Cerebellar nuclear complex (tissue), 1 donor: ENCODE measurements at places on chromosomes 5 and 9.

DNA sequence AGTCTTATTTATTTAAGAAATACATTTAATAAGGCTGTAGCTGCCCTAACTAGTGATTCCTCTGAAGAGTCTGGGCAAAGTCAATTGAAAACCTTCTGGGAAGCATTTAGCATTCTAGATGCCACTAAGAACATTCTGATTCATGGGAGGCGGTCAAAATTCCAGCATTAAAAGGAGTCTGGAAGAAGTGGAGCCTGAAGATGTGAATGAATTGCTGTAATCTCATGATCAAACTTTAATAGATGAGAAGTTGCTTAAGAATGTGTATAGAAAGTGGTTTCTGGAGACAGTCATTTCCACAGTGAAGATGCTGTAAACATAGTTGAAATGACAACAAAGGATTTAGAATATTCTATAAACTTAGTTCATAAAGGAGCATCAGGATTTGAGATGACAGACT, 61.4 kb downstream of the WDR41 start:
- no peak for DNase-seq

- no peak for DNase-seq
Measured at GRCh38 chr9:126116351-126117157, 210.1 kb upstream of the MVB12B start.

- no peak for DNase-seq
Measured at GRCh38 chr5:150136305-150137167, 19.1 kb downstream of the PDGFRB start.

DNA sequence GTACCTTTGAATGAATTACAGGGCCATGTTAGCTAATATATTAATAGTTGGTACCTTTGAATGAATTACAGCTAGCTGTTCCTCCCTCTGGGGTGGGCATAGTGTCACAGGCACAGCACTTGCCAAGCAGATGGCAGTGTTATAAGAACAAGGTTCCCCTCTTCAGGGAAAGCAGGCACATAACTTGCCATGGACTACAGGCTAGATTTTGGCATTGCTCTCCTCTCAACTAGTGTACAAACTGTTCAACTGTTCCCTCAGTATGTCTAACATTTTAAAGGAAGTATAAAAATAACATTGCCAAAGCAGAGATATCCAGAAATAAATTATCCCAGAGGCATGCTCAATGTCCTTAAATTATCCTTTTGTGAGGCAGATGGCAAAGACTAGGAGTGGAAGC, 33.7 kb downstream of the ABITRAM start:
- no peak for DNase-seq

GRCh38 chr5:60722416-60722815, 22.4 kb upstream of the DEPDC1B start:
- no peak for DNase-seq

DNA sequence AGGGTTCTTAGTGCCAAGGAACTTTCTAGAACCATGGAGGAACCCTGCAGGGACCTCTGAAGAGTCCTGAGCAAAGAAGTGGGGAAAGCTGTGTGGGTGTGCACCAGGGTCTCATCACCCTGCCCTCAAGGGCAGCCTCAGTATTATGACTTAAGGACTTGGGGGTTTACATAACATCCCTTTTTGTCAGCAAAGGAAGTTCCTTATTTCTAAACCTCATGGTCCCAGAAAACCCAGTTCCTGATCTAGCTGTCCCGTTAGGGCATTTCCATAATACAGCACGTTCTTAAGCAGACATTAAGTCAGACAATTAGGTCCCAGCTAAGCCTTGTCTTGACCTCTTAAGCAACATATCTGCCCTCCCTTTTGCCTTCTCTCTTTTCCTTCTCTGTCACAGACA, 57.3 kb downstream of the DAPK1 start:
- DNase-seq = no peak

DNA sequence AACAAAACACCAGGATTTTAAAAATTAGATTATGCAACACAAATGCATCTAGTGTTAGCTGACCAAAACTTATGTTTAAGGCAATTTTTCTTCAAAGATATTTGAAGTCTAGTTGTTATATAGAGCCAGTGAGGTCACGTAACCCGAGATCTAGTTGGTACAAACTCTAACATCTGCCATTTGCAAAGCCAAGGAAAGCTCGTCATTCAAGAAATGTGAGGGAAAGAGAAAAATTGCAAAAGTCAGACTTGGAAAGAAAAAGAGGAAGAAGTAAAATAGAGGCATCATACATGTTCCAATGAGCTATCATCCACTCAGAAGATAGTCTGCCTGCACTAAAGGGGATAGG, 293.4 kb upstream of the PUM3 start:
- no peak for DNase-seq

GRCh38 chr9:90107726-90108655, 503.2 kb downstream of the GADD45G start:
- no peak for DNase-seq

DNA sequence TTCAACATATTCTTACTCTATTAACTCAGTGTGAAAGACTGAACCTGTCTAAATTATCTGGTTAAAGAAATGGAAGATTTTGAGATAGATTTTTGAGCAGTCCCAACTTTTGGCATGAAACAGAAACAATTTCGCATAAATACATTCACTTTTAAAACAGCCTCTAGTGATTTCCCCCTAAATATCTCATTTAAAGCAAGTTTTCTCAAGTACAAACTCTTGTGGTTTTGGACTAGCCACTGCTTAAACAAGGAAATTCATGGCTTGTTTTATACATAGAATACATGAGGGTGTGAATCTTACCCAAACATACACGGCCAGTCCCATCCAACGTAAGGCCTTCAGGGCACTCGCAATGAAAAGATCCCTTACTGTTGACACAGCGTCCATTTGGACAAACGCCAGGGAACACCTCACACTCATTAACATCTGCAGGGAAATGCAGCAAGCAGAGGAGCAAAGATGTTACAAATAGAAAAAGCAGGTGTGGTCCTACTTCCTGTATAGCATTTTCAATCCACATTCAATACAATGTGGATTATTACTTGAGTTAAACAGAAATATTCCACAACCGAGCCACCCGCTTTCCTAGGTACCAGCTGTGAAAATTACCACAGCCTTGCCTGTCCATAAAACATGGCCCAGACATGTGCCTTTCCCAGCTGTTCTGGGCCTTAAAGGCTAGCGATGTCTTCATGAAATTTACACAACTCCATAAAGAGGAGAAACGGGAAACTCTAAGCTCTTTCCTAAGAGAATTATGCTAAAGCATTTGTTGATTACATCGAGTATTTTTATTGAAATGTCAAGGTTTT, 188.8 kb downstream of the FBN2 start:
- no peak for DNase-seq

DNA sequence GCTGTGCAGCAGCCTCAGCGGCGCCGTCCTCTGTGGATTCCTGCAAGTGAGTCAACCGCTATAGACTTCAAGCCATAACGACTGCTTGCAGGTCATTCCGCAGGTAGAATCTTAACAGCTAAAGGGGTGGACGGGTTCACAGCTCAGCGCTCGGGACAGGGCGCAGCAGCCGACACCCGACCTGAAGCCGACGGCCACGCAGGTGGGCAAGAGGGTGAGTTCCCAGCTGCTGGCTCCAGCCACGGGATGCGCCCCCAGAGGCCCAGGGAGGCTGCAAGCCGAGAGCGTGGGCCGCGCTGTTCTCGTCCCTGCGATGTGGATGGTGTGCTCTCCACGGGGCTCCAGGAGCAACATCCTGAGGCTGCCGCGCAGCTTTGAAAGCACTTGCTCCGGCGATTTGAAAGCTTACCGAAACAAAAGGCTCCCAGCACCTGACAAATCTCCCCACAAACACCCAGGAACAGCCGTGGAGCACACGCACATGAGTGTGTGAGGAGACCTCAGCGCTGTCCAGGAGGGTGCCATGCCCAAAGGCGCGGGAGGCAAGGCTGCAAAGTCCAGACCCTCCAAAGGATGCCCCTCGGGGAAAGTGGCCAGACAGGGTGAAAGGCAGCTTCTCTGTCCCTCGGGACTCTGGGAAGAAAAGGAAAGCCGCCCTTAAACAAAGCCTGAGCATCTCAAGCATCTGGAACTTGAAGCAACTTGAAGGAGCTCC, 48.7 kb downstream of the EXD3 start:
- no peak for DNase-seq

DNA sequence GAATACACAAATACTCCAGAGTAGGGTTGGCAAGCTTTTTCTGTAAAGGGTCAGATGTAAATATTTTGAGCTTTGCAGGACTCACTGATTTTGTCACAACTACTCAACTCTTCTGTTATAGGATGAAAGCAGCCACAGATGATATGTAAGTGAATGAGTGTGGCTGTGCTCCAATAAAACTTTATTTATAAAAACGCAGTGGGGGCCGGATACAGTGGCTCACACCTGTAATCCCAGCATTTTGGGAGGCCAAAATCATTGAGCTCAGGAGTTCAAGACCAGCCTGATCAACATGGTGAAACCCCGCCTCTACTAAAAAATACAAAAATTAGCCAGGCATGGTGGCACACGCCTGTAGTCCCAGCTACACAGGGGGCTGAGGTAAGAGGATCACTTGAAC, 69.1 kb downstream of the FBXW11 start:
- no peak for DNase-seq

DNA sequence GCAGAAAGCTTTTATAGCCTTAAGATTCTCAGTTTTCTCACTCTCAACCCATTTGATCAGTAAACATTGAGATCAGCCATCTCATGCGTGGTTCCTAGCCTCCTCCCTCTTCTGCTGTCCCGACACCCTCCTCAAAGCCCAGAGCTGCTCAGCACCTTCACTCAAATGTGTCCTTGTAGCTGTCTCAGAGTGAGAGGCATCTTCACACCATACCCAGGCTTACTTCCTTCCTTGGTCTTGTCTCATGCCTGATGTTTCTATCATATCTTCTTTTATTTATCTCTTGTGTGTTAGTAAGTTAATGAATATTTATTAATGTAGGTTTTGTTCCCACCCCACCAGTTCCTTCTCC, 72.4 kb upstream of the SNX2 start:
- no peak for DNase-seq

DNA sequence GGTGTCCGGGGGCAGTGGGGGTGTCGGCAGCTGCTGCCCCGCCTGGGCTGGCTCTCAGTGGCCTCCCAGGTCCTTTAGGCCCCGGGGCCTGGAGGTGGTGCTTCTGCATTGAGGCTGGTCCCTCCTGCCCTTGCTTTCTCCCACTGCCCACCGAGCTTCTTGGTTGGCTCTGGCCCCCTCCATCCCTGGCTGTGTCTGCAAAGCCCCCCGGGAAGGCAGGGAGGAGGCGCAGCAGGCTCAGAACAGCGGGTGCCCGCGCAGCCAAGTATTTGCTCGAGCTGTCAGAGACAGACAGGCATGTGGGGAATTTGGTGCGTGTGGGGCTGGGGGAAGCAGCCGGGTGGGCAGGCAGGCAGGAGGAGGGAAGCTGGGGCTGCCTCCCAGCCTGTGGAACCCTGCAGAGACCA, 11.5 kb downstream of the CXXC5 start:
- no peak for DNase-seq

DNA sequence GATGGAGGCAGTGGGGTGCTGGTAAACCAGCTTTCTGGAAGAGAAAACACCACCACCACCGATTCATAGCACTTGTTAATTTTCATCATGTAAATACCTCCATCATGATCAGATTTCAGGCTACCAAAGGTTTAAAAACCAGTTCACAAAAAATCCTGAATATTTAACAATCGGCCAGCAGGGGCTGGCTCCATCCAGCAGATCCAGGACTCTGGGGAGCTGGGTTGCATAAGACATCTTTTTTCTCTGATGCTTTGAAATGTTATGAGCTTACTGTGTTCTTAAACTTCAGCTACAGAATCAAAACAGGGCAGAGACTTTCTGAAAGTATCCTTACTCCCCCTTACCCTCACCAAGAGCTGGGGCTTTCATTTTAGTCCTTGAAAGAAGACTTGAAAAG, 14.6 kb upstream of the RNF183 start:
- no peak for DNase-seq

GRCh38 chr5:143877196-143877595, 65.2 kb downstream of the HMHB1 start:
- DNase-seq = no peak

- DNase-seq = no peak
Measured at GRCh38 chr5:178551059-178551458, 39.1 kb downstream of the COL23A1 start.

GRCh38 chr9:134406366-134407120, 80.3 kb downstream of the RXRA start:
- no peak for DNase-seq

DNA sequence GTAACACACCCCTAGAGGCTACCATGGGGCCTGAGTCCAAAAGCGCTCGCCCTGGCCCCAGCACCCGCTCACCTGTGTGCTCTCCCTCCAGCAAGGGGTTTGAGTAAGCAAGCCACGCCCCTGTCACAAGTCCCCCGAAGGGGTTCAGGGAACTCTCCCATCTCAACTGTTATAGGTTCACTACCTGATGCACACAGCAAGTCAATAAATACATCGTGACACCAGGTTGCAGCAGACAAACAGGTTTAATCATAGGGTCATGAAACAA, 8.4 kb upstream of the CREBRF start:
- no peak for DNase-seq

GRCh38 chr5:98993512-98993911, 64.7 kb upstream of the CHD1 start:
- no peak for DNase-seq

DNA sequence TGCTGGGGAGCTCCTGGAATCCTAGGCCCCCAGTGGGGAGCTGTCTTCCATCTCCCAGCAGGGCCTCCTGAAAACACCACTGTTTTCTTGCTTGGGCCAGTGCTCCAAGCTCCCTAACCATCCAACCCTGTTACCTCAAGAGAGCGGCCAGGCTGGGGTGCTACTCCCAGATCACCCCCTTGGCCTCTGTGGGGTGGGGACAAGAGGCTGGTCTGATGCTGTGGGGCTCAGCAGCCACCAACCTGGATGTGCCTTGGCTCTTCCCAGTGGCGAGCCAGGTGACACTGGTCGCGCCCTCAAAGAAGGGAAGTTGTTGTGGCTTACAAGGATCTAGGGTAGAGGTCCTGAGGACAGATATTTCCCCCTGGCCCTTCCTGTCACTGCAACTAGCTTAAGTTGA, 49.0 kb downstream of the SECISBP2 start:
- no peak for DNase-seq

- no peak for DNase-seq
Measured at GRCh38 chr9:33905137-33905536, 88.2 kb downstream of the UBE2R2 start.

GRCh38 chr5:80127116-80127552, 92.0 kb downstream of the THBS4 start:
- DNase-seq = no peak

- no peak for DNase-seq
Measured at GRCh38 chr9:87236546-87236945, 261.1 kb upstream of the DAPK1 start.

DNA sequence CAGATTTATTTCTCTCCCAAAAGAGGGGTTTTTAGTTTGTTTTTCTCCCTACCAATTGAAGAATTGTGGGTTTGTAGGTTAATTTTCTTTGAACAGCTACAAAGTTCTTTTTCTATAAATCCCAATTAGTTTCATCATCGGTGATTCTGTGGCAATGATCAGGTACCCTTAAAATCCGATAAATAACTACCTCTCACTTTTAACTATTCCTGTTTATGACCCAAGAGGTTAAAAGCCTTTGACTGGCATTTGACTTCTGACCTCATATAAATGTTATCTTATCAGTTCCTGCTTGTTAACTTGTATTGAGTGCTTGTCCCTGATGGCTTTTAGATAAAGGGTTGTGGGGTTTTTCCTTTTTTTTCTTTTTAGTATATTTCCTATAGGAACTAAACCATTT, 124.4 kb upstream of the TMEM161B start:
- no peak for DNase-seq
